ENCODE measurements at places on chromosomes 12 and 14. TPM values are rescaled to one million over a fixed set of nuclear protein-coding genes. Genes with fewer than 3 reads are reported as not detected.

GRCh38 chr12:5083955-5084849 is 40.5 kb downstream of the KCNA5 start:
- no peaks in the 10 kb centered on the region for H3K27me3 ChIP-seq
- no peaks in the 10 kb centered on the region for H3K36me3 ChIP-seq
- H3K4me3 ChIP-seq: no peak overlapping the region
- H3K27ac ChIP-seq: no peak overlapping the region

- H3K27ac ChIP-seq: peak overlapping the region; percentile 69
- H3K4me3 ChIP-seq: no peak overlapping the region
- H3K27me3 ChIP-seq: no peaks in the 10 kb centered on the region
- H3K4me1 ChIP-seq: peaks cover 19% of the 10 kb centered on the region
These were observed 71.3 kb downstream of the CLMN start for GRCh38 chr14:95248432-95248831.

SERPINA10 gene
- polyA plus RNA-seq: not detected

DNA sequence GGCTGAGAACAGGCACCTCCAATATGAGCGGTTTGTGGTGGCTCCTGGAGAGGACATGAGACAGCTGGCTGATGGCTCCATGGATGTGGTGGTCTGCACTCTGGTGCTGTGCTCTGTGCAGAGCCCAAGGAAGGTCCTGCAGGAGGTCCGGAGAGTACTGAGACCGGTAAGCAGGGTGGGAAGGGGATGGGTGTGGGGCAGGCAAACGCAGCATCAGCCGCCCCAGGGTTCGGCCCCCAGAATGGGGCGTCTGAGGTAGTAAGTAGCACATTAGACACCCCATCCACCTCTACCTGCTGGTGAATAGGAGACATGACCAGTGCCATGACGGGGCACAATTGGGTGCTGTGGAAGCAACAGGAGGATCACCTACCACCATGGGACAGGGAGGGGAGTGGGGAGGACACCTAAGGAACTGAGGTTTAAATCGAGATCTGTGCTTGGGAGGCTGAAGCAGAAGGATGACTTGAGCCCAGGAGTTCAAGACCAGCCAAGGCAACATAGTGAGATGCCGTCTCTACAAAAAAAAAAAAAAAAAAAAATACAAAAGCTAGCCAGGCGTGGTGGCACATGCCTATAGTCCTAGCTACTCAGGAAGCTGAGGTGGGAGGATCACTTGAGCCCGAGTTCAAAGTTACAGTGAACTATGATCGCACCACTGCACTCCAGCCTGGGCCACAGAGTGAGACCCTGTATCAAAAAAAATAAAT is 25.5 kb downstream of the ITGA7 start:
- no peak overlapping the region for H3K27ac ChIP-seq
- peaks cover 7% of the 10 kb centered on the region for H3K36me3 ChIP-seq
- H3K4me3 ChIP-seq: peak overlapping the region; percentile 9
- peaks cover 17% of the 10 kb centered on the region for H3K4me1 ChIP-seq
- no peak for DNase-seq

PRR4 gene
- polyA plus RNA-seq: 2.1 TPM
